ENCODE measurements at places on chromosomes 4 and X.

DNA sequence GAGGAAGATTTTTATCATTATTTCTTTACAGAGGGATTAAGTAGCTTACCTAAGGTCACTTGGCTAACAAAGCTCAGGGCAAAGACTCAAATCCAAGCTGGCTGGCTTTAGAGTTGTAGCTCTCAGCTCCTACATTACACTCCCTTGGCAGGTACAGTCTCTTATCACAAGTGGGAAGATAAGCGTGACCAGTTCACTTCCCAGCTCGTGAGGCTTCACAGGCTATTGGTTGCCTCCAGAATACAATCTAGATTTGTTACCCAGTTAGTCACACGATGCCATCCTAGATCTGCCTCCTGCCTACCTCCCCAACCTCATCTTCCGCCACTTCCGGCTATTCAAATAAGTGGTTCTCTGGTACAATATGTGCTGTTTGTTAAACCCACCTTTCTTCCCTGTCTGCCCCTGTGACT lies 3.7 kb downstream of the MMRN1 start:
- DNase-seq = no peak

- no peak for DNase-seq
Observed at GRCh38 chr4:130814896-130815295, 1718.9 kb downstream of the C4orf33 start.

GRCh38 chr4:184444953-184445309 lies 29.4 kb downstream of the IRF2 start:
- peak; percentile 30 for DNase-seq

- no peak for DNase-seq
Observed at GRCh38 chrX:34848281-34848680, 94.3 kb upstream of the FAM47B start.

- no peak for DNase-seq
Observed at GRCh38 chr4:74395633-74396032, 30.7 kb downstream of the EREG start.

Data from CD4-positive, alpha-beta T cell treated with Interleukin-10 for 1 hour (primary cell).